Hematopoietic multipotent progenitor cell treated with erythropoietin and hydrocortisone succinate and interleukin-3 and kit ligand, for 8 days (in vitro differentiated cells): ENCODE measurements at places on chromosomes 12 and 14.

GRCh38 chr14:89730687-89731086 lies 223.8 kb downstream of the EFCAB11 start:
- DNase-seq = no peak

GRCh38 chr12:11965258-11965910 lies 105.4 kb upstream of the BCL2L14 start:
- no peak for DNase-seq

- DNase-seq = no peak
Measured at GRCh38 chr12:124000111-124000510, 27.1 kb downstream of the ZNF664 start.

- DNase-seq = peak; percentile 70
Measured at GRCh38 chr12:47080725-47081502, 1.2 kb upstream of the AMIGO2 start.

GRCh38 chr12:47841910-47842309 lies 22.2 kb upstream of the HDAC7 start:
- no peak for DNase-seq

GRCh38 chr12:66033151-66033550 lies 97.4 kb downstream of the LLPH start:
- DNase-seq = no peak

DNA sequence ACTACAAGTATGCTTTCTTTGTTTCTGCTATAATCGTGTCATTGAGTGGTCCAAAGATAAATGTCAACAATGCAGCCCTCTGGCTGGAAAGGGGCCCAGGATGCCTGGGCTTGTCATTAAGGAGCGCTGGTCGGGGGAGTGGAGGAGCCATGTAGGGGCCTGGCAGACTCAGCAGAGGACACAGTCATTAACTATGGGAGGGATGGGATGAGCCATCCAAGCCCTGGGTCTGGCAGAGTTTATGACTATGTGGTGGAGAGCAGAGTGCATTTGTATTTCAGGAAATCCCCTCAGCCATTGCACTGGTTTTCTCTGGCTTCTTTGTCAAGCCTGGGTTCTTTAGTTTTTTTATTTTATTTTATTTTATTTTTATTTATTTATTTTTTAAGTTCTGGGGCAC lies 243.1 kb downstream of the C12orf75 start:
- no peak for DNase-seq

- DNase-seq = no peak
Measured at GRCh38 chr14:56949828-56950227, 139.5 kb upstream of the OTX2 start.

DNA sequence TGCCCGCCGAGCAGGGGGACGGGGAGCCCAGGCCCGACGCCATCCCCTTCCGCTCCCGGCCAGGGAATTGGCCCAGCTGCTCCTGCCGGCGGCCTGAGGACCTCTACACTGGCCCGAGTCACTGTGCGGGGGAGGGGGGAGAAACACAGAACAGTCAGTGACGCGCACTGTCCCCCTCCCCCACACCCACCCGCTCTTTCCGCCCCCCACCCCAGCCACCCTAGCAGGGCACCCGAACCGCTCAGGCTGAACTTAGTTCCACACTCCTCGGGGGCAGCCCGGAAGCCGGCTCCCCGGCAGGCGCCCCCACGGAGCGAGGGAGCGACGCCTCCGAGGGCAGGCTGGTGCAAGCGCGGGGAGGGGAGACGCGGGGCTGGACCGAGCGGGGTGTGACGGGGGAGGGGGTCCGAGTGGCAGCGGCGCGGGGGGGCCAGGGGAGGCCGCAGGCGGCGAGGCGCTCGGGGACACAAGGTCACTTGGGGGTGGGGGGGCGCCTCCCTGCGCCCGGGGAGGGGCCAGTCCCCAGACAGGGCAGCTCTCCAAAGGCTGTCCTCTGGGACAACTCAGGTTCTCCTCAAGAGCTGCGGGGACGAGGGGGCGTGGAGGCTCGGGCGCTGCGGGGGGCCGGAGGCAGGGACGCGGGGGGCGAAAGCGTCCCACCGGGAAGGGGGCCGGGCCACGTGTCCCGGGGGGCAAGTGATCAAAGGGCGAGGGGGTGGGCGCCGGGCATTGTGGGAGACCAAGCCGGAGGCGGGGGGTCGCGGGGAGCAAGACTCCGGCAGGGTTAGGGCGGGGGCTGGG lies 648 bp downstream of the CHD4 start:
- DNase-seq = peak; percentile 23

- no peak for DNase-seq
Measured at GRCh38 chr12:60138526-60138925, 542.7 kb downstream of the SLC16A7 start.

GRCh38 chr14:26966908-26967307 lies 369.1 kb upstream of the NOVA1 start:
- DNase-seq = no peak

GRCh38 chr14:93078870-93079269 lies 36.9 kb downstream of the ITPK1 start:
- DNase-seq = no peak

- no peak for DNase-seq
Measured at GRCh38 chr14:92922155-92922735, 705 bp upstream of the CHGA start.

DNA sequence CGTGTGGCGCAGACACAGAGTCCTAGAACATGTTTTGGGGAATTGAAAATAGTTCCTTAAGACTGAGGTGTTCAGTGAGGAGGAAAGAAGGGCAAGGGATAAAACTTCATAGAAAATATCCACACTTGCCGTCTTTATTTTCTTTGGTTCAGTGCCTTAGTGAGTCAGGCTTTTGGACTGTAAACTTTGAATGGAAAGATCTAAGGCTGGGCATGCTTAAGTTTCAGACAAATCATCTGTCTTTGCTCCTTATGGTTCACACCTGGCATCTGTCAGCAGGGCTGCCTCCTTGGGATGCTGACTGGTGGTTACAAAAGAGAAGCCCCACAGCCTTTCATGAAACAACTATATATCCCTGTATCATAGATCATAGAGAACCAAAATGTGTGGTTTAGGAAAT lies 136.3 kb upstream of the PRICKLE1 start:
- no peak for DNase-seq

GRCh38 chr14:102516531-102517391 lies 7.2 kb upstream of the ANKRD9 start:
- peak; percentile 34 for DNase-seq

DNA sequence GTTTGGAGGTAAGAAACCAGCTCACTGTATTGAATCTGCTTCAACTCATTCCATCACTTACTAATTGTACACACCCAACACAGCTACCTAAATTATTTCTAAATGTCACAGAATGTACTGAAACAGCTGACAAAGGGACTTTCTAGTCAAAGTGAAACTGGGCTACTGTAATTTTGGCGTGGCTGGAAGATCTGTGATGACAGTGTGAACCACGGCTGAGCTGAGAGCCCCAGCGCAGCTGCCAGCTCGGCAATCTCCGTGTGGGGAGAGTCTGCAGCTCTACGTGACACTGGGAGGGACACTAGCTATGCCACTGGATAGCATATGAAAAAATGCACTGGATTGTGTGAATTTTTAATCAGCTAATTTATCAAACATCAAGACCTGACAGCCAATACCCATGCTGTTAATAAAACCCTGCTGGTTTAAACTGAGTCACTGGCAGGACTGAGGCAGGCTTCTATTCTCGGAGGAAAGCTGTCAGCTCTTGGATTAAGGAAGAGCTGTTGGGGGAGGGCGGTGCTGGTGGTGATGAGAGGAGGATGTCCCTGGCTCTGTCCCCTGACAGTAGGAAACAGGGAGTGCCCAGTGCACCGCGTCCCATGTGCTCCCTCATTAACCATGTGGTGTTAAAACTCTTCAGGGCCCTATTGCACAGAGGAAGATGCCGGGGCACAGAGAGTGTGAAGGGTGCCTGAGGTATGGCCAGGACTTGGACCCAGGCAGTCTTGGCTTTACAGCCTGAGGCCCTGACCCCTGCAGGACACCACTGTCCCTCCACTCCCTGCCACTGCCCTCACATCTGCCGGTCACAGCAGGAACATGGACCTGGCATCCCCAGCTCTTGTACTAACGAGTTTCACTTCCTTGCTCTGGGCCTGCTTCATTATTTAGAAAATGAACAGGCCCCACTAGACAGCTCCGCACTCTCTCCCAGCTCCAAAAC lies 13.3 kb downstream of the SLC15A4 start:
- no peak for DNase-seq

- no peak for DNase-seq
Measured at GRCh38 chr12:94756789-94757188, 106.4 kb upstream of the TMCC3 start.

DNA sequence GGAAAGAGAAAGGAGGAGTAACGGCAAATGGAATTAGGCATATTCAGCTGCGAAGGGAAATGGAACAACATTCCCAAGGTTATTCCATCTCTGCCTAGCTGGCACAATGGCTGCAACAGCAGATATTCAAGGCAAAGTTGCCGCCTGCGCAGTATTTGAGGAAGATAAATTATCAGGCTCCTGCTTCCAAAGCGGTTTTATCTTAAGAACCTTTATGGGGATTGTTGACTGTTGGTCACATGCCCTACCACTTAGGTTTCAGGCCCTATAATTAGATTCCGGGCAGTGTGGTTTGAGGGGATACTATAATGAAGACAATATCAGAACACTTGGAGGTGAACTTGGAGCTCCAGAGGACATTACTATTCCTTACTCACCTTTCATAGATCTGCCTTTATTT lies 99.7 kb downstream of the FGD4 start:
- DNase-seq = no peak

DNA sequence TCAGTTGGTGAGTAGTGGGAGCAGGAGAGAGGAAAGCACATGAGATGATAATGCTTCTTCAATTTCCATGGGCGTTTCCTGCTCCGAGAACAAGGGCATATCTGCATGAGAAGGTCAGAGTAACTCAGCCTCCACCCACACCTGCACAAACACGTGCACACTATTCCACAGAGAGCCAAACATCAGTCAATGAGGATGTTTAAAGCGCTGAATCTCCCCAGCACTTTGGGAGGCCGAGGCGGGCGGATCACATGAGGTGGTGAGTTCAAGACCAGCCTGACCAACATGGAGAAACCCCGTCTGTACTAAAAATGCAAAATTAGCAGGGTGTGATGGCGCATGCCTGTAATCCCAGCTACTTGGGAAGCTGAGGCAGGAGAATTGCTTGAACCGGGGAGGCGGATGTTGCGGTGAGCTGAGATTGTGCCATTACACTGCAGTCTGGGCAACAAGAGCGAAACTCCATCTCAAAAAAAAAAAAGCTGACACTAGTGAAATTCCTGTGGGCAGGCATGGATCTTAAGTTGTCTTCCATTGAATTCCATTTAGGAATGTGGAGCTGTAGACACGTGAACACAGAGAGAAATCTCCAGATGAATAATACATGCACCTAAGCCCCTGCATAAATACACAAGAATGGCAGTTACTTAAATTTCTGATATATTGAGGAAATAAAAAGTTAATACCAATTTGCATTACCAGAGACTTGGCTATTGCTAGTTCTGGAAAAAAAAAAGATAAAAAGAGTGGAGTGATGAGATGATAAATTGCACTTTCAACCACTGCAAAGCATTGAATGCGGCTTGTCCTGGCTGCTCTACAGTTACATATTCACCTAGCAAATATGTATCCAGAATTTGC lies 1097.4 kb upstream of the TMEM132C start:
- no peak for DNase-seq

DNA sequence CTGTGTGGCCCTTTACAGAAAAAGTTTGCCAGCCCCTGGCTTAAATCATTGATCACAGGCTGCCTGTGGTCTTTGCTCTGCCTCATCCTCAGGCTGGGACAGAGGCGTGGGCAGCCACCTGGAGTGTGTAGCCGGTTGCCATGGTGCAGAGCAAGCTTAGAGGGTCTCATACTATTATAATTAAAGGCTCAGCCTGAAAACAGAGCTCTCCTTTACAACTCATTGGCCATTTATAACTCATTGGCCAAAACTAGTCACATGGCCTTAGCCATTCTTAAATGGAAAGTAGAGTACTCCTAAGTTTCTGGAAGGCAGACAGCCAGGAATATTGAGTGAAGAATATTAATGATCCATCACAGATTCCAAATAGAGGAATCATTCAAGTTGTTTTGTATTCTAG lies 3.0 kb downstream of the HSP90B1 start:
- no peak for DNase-seq

- no peak for DNase-seq
Measured at GRCh38 chr12:66379616-66380015, 77.3 kb downstream of the HELB start.

GRCh38 chr12:110741341-110742095 lies 1.2 kb downstream of the PPP1CC start:
- peak; percentile 65 for DNase-seq

DNA sequence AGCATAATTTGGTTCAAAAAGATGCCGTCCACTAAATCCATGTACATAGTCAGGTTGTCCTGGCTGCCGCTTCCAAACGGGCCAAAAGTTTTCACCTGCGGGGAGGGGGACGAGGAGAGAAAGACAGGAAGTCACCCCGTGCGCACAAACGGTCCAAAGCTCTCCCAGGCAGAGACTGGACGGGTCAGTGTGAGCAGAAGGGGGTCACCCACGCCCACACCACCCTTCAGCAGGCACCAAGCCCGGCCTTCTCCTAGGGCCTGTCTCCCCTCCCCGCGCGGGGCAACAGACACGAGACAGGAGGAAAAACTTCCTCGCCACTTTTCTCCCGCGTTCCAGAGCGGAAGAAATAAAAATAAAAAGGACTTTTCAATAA lies 888 bp downstream of the CCDC88C start:
- peak; percentile 32 for DNase-seq

GRCh38 chr14:34012978-34013720 lies 62.3 kb upstream of the EGLN3 start:
- DNase-seq = peak; percentile 11

DNA sequence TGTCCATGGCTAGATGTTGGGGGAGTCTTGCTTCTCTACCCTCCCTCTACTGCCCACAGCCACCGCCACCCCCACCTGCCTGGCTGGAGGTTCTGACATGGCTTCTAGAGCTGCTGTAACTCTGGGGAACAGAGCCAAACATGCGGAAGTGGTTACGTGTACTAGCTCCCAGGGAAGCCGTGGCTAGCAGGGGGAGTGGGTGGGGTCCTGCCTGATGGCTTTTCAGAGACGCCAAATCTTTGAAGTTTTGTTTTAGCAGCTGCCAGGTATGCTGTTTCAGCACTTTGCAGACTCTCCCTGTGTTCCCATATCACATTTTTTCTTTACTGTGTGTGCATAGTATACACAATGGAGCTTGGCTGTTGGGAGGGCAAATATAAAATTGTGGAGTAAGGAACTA lies 150.3 kb downstream of the TGFB3 start:
- DNase-seq = peak; percentile 65

- DNase-seq = peak; percentile 53
Measured at GRCh38 chr12:21697904-21698630, 40.4 kb upstream of the LDHB start.

DNA sequence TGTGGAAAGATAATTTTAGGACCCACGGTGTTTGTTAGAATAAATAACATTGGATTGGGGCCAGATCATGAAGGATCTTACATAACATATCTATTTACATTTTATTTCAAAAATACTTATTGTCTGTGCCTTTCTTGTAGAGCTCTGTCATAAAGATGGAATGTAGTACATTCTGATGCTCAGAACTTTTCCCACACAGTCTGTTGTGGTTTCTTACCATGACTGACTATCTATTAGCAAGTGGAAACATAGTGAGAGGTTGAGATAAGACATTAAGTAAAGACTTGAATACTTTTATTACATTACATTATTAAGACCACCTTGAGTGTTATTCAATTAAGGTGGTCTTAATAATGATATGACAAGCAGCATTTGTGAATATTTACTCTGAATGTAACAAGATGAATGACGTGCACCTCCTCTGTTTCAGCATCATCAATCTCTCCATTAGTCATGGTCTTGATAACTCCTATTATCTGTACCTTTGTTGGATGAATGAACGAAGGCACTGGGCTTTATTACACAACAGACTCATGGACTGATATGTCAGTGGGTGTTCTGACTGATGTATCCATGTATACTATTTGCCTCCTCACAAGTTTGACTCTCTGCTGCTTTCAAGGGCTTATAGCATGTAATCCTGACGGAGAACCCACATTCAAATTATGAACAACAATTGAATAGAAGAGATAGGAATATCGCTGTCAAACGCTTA lies 883.0 kb upstream of the FLRT2 start:
- DNase-seq = no peak
